ENCODE measurements at places on chromosomes 7 and 10.

DNA sequence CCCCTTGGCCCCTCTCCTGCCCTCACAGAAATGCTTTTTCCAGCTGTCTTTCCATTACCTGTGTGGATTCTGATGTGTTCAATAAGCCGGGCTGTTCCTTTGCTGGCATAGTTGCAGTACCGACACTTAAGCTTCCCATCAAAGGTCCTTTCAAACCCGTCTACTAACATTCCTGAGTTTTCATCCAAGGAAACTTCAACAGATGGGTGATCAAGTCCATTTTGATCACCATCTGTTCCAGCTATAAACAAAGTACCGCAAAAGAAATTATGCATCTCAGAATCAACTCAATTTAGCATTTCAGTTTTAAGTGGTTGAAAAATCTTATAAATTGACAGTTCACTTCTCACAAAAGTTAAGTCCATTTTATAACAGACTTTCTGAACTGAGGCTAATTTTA lies 12.7 kb downstream of the IKZF5 start:
- no peak for DNase-seq

GRCh38 chr10:43912469-43912868 lies 263.8 kb upstream of the ZNF32 start:
- no peak for DNase-seq

DNA sequence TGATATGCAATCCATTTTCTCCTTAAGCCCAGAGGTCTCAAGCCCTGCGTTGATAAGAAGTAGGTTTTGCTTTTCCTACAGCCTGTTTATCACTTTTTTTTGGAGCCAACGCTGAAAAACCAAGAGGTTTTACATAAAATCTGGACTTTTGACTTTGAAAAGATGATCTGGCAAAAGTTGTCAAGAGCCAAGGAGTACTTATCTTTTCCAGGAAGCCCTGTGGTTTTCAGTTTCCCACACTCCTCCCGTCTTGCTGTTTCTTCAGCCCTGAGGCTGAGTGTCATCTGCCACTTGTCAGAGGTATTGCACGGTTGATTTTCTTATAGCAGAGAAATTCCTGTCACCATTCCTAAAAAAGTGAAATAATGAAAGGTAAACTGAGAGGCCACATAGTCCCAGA lies 108.7 kb downstream of the TYW1 start:
- DNase-seq = no peak

DNA sequence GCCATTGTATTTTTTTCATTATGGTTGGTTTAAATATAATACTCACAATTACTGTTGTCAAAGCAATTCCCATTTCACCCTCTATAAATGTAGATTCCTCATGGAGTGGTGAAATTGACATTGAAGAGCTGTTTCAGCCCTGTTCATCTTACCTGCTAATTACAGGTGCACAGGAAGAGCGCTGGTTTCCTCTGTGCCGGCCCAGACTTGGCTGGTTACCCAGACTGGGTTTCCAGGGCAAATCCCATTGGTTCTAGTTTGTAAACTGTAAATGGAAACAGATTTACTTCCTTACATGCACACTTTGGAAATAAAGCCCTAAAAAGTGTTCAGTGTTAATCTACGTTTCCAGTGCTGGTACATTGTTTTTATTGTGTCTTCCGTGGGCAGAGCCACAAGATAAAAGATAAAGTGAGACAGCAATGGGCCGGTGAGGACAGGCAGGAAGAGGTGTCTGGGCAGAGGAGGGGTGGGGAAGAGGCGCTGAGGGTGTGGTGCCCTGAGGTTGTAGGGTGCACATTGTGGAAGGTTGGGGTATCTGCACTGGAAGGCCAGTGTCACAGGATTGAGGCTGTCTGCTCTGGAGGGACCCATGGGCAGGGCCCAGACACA lies 71.6 kb upstream of the ZPBP start:
- no peak for DNase-seq

- no peak for DNase-seq
Observed at GRCh38 chr10:69732147-69732825, 69.4 kb upstream of the COL13A1 start.

DNA sequence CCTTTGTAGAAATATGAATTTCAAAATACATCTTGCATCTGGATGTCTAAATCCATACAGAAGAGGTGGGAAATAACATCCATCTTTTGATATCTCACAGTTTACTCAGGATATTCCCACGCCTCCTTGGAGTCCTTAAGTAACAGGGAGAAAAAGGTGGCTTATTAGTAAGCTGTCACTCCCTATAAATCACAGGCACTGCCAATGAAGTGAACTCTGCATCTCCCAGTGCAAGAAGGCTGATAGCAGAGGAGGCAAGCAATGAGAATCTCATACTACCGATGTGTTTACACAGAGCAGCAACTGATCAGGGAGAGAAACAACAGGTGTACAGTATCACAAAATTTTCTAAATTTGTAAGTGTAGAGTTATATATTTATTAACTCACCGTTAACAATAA lies 551.8 kb downstream of the NXPH1 start:
- DNase-seq = no peak

- DNase-seq = no peak
Observed at GRCh38 chr7:16978358-16979244, 96.8 kb upstream of the AGR3 start.

GRCh38 chr7:70316745-70317144 lies 718.5 kb downstream of the AUTS2 start:
- DNase-seq = no peak

GRCh38 chr7:108623220-108623619 lies 53.5 kb downstream of the DNAJB9 start:
- no peak for DNase-seq

DNA sequence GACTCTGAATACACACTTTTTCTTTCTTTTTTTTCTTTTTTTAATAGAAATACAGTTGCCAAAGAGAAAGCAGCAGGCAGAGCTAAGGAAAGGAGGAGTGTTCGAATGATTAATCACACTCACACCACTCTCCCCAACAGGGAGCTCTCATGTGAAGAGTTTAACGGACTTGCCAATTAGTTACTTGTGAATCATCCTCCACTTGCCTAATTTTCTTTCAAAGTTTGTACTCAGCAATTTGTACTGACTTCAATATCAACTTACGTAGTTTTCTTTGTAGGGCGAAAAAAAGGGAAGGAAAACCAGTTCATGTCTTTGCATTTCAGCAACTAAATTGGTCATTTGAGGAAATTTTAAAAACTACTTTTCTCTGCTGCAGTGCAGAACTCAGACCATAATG lies 109.2 kb downstream of the PIP4K2A start:
- no peak for DNase-seq

GRCh38 chr10:126081841-126082466 lies 185.6 kb downstream of the FANK1 start:
- DNase-seq = no peak

DNA sequence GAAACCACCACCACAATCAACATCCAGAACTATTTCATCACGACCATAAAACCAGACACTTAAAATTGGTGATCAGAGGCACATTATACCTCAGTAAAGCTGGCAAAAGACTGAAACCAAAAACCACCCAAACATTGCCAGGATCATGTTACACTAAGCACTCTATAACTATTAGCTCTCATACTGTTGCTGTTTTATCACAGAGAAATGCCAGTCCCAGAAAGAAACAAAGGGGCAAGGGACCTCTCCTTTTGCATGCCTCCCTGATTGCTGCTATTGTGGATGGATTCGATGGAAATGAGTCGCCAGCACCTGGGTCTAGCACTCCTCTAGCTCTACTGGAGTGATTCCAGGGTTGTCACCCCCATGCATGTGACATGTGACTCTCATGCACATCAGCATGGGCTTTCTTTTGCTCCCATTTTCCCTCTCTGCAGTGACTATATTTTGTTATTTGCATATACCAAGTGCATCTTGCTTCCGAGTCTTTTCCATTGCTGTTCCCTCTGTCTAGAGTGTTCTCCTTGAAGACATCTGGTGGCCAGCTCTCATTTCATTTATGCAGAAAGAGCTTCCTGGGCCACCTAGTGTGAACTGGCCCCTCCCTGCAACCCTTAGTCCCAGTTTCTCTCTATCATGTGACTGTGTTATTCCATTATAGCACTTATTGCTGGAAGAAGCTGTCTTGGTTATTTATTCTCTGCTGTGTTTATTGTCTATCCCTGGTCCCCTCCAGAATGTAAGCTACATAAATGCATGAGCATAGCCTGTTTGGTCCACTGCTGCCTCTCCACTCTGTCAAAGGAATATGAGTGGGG lies 300.6 kb downstream of the PLXNA4 start:
- peak; percentile 24 for DNase-seq

DNA sequence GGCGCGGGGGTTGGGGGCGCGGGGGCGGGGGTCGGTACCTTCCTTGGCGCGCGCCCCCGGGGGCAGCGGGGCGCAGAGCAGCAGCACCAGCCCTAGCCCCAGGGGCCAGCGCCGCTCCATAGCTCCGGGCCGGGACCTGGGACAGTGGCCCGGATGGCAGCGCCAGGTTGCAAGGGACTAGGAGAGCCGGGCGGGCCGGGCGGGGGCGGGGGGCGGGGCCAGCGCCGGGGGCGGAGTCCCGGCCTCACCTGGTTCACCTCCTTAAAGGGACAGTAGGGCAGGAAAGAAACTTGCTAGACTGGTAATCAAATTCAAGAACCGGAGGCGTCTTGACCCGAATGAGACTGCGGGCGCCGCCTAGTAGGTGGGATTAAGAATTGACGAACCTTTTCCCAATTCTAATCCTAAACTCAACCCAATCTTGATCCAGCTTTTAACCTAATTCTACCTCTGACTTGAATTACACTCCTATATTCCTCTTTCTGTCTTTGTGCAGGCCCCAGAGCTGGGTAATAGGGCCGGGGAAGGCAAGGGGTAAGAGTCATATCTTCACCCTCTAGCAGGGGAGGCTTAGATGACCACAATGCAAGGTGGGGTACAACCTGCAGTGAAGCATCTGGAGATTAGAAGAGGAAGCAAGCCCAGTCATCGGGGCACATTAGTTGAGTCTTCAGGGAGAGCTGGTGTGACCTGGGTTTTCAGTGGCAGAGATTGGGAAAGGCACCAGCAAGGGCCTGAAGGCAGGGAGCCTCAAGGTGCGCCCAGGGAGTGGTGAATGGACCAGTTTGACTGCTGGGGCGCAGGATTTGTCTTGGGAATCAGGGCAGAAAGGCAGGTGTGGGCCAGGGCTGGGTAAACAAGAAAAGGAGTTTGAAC lies at the start of gene EPHA1:
Gene EPHA1, minus strand, starts transcription at position 171 of the 876 bp plus-strand sequence. Its CDS starts 51 bp downstream, at position 120.
- peak; percentile 23 for DNase-seq

- DNase-seq = no peak
Observed at GRCh38 chr7:131623154-131623553, 66.7 kb upstream of the PODXL start.

DNA sequence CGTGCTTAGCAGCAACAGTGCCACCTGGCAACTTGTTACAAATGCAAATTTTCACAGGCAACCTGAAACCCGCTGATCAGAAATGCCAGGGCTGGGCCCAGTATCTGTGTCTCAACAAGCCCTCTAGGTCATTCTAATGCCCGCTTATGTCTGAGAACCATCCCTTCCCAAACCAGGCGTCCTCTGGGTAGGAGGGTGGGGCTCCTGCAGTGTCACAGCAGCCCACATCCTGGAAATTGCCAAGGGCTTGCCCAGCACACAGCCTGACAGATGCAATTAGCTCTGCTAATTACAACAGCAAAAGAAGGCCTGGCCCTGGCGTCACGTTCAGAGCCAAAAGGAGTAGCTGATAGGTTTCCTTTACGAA lies 15.9 kb downstream of the ITPRIP start:
- no peak for DNase-seq

- DNase-seq = no peak
Observed at GRCh38 chr10:1370298-1370697, 314.1 kb downstream of the WDR37 start.

DNA sequence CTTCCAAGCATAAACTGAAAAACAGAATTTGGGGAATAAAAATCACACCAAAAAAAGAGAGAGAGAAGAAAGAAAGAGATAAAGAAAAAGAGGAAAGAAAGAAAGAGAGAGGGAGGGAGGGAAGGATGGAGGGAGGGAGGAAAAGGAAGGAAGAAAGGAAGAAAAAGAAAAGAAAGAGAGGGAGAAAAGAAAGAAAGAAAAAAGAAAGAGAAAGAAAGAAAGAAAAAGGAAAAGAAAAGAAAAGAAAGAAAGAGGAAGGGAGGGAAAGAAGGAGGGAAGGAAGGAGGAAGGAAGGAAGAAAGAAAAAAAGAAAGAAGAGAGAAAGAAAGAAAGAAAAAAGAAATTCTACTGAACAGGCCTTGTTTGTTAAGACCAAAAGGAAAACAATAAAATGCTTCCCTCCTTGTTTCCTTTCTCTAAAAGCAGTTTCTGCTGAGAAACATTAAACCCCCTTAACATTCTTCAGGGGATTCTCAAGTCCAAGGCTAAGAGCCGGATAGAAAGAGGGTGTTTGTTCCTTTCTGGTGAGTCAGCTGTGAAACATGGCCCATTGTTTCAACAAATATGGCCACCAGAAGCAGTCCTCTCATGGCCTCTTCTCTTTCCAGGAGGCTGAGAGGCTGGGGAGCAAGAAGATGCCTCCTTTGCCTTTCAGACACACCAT lies 46.9 kb upstream of the GPAM start:
- no peak for DNase-seq

DNA sequence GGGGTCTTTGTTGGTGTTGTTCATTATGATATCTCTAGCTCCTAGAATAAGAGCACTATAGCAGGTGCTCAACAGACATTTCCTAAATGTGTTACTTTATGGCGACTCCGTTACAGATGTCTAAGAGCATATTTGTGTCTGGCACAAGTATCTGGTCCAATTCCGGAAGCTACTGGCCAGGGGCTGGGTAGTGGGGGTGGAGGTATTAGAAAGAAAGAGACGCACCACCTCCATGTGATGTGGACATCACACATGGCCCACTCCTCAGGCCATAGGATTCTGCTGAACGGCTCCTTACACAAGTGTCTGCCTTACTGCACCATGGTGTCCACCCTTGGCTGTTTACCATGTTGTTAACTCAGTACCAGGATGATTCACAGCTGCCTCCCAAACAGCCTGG lies 296.8 kb upstream of the MKI67 start:
- DNase-seq = no peak

- DNase-seq = no peak
Observed at GRCh38 chr10:71289421-71290130, 29.5 kb upstream of the SLC29A3 start.

GRCh38 chr10:112383325-112383724 lies 9.4 kb downstream of the ACSL5 start:
- DNase-seq = no peak

DNA sequence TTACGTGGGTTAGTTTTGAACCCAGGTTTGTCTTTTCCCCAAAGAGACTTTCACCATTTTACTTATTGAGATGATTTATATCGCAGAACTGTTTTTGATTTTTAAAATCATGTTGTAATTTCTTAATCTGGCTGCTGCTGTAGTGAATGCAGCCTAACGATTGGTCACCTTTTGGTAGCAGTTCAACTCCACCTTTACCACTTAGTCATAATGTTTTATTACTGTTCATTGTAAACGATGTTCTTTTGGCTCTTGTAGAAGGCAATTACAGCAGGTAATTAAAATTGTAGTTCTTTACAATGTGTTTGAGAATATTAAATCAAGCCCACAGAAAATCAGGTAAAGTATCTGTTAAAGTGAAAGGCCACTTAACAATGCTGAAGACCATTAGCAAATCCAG lies 531.1 kb downstream of the SDK1 start:
- DNase-seq = no peak

- DNase-seq = no peak
Observed at GRCh38 chr7:29500719-29501118, 62.9 kb upstream of the PRR15 start.
